ENCODE measurements at places on chromosomes 11 and 22.

- DNase-seq = no peak
Measured at GRCh38 chr11:7595951-7596350, 77.3 kb downstream of the CYB5R2 start.

DNA sequence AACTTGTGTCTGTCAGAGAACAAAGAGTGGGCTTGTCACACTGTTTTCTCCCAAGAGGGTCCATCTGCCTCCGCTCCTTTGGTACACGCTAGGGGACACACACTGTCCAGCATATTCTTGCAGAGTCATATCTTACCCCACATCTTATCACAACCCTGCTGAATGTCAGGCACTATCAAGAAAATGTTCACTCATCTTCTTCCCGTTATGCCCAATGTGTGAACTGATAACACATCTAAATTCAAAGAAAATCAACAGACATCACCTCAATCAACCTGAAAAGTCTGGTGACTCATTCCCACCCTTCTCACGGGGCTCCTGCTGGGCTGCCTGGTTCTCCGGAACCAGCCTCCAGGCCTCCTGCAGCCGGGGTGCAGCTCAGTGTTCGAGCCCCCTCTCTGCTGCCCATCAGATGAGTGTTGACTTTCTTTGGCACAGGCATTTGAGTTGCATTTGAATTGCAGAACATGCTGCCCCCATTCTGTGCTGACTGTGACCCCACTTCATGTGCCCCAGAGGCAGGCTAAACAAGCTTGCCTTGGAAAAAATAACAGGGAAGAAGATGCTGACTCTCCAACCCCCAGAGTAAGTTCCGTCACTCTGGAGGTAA is 19.4 kb downstream of the GRAP2 start:
- no peak for DNase-seq

- DNase-seq = no peak
Measured at GRCh38 chr11:40129266-40129665, 1330.2 kb downstream of the LRRC4C start.

GRCh38 chr11:126225295-126225665 is 13.7 kb downstream of the FAM118B start:
- no peak for DNase-seq

- DNase-seq = no peak
Measured at GRCh38 chr11:132992838-132993631, 539.3 kb downstream of the OPCML start.

DNA sequence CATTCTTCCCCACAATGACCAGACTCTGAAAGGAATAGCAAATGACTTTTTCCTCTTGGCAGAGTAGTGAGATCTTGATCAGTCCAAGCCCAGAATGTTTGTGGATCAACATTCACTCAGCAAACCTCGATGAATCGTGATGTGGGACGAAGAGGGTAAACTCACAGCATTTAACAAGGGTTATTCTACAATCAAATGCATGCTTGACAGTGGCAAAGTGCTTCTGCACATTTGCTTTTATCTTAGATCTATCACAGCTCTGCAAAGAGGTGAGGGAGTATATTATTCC is 31.8 kb downstream of the TMPRSS5 start:
- DNase-seq = no peak

GRCh38 chr11:70667767-70668166 is 269.4 kb downstream of the CTTN start:
- DNase-seq = no peak

GRCh38 chr11:15523543-15523942 is 408.8 kb downstream of the INSC start:
- DNase-seq = no peak

- no peak for DNase-seq
Measured at GRCh38 chr11:3675971-3676370, 4.8 kb upstream of the CHRNA10 start.

DNA sequence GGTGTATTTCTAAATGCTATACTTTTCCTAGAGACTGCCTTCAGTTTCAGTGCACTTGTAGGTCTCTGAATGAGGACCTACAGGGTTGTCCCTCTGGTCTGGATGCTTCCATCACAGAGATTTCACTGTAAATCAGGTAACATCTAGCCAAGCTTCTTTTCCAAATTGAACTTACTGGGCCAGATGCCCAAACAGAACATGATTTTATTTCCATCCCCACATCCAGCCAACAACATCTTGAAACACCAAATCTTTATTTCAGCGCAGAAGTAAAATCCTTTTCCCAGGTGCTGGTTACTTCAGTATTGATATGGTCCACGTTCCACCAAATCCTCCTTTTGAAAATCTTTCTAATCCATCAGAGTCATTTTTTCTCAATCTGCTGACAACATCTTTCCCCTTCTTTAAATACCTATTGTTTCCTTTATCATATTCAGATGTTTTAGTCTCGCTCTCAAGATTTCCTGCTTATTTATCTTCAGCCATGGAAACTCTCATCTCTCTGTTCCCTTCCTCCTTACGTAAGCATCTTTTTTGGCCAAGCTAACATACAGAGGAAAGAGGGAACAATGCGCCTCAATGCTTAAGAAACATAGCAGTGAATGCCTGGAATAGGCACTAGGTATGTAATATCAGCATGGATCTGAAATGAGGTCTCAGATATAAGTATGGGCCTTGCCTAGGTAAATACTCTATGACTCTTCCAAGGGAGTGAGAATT is 201.2 kb upstream of the MTNR1B start:
- no peak for DNase-seq

DNA sequence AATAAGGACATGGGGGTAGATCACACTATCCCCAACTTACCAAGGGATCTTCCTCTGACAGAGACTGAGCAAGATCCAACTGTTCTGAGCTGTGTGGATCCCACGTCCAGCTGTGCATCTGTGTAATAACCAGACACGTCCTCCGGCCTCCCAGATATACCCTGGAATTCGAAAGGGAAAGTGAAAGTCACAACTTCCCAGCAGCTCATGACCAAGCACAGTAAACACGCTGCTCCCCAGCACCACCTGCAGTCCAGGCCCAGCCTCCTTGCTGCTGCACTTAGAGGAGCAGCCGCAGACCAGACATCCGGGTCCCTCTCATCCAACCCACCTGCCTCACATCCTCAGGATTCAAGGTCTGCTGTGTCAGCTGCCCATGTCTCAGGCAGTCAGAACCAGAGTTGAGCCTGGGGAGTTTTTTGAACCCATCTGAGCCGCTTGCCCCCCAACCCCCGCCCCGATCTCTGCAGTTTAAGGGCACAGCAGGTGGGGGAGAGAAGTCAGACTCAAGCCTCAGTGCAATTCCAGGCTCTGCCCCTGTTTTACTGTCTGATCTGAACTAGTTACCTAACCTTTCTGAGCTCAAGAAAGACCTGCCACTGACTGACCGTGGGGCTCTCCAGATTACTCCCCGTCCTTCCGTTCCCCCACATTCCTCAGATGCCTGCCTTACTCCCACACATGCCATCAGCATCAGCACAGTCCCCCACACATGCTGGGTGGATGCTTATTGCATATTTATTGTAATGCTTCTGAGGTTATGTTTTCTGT is at the start of gene APOL2:
TSS of gene APOL2 (minus strand) at position 127 of the 771 bp plus-strand sequence. CDS start 6,365 bp downstream, outside the sequence.
- peak; percentile 78 for DNase-seq

DNA sequence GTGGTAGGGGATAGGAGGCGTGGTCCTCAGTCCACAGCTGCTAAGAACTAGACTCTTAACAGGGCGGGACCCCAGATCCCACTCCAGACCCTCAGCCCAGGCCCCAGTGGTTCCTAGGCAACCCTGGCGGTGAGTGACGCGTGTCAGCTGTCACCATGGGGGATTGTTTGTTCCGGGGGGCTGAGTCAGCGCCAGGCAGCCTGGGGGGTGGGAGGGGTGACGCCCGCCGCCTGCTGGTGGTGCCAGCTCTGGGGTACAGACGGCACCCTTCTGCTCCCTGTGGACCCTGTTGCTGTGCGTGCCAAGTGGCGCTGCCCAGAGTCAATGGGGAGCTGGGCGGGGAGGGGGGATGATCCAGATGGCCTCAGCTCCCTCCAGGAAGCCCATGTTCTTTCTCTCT is 2.5 kb downstream of the CNIH2 start:
- no peak for DNase-seq

- no peak for DNase-seq
Measured at GRCh38 chr11:80727315-80727714, 1286.5 kb upstream of the TENM4 start.
